ENCODE measurements at places on chromosomes 11 and 22.

DNA sequence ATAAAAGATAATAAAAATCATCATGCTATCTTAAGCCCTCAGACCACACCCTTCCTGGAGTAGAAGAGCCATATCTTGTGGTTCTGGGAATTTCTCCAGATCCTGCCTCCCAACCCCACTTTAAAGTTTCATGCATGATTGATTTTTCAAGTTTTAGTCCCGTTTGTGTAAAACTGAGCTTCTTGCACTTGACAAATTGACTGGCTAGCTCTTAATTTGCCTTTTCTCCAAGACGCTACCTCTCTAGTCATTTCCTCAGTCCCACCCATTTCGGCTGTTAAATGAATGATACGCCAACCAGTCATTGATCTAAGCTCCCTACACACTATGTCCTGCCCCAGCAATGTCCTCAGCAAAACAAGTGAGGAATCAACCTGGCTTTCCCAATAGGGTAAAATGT is 71.8 kb upstream of the TEAD1 start:
- peak; percentile 15 for DNase-seq

GRCh38 chr11:122330279-122330965 is 214.4 kb upstream of the BLID start:
- DNase-seq = no peak

- no peak for DNase-seq
Observed at GRCh38 chr11:114105611-114106010, 46.1 kb downstream of the ZBTB16 start.

- no peak for DNase-seq
Observed at GRCh38 chr11:133479209-133479608, 53.1 kb downstream of the OPCML start.

DNA sequence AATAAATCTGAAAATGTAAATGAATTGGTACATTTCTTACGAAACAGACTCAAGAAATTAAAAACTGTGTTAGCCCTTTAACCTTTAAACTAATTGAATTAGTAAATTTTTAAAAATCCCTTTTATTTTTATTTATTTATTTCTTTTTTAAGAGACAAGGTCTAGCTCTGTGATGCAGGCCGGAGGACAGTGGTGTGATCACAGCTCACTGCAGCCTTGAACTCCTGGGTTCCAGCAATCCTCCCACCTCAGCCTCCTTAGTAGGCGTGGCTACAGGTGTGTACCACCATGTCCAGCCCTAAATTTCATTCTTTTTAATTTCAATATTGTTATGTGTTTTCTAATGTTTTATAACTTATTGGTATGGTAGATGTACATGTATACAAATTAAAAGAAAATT is 72.6 kb downstream of the MYEOV start:
- no peak for DNase-seq

DNA sequence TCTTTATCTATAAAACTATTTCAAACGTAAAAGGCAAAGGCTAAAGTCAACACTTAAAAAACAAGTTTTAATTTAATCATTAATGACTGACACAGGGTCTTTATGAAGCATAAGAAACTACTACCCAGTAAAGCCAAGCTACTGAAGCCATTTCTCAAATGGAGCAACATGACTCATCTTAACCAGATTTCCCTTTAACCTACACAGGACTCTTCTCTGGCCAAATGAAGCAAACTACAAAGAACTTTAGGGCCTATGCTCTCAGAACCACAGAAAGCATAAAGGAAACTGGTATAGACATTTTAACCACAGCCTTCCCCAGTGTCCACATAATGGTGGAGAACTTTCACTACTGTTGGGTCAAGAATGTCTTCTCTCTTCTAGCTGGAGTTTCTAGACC is 34.7 kb downstream of the ALG9 start:
- no peak for DNase-seq

DNA sequence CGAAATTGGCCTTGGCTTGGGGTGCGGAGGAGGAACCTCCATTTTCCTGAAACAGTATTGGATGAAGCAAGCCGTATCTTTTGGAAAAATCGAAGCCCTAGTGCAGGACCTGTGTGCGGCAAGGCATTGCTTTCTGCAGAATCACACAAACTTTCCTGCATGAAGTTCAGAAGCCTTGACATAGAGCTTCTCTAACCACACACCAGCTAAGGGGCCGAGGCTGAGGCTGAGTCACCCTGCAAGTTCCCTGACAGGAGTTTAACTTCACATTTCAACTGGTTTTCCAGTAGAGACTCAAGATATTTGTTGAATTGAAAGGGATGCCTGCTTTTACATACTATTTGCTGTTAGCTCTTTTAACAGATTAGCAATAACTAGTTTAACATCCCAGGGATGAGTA is 67.8 kb downstream of the TCF20 start:
- DNase-seq = no peak

GRCh38 chr11:23164022-23164421 is 303.7 kb upstream of the CCDC179 start:
- DNase-seq = no peak

DNA sequence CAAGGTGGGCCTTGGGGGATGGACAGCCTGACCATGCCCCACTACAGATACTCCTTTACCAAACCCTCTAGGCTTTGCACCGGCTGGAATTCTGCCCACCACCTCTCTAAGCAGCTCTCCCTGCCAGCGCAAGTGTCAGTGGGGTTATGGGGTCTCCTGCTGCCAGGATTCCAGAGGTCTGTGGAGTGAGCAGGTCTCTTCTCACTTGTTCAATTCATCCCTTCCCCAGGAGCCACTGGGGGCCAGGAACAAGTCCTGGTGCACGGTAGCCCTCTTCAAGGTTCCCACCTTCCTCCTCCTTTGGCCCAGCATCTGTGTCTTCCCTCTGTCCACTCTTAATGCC is 30.5 kb downstream of the CCDC15 start:
- DNase-seq = no peak

DNA sequence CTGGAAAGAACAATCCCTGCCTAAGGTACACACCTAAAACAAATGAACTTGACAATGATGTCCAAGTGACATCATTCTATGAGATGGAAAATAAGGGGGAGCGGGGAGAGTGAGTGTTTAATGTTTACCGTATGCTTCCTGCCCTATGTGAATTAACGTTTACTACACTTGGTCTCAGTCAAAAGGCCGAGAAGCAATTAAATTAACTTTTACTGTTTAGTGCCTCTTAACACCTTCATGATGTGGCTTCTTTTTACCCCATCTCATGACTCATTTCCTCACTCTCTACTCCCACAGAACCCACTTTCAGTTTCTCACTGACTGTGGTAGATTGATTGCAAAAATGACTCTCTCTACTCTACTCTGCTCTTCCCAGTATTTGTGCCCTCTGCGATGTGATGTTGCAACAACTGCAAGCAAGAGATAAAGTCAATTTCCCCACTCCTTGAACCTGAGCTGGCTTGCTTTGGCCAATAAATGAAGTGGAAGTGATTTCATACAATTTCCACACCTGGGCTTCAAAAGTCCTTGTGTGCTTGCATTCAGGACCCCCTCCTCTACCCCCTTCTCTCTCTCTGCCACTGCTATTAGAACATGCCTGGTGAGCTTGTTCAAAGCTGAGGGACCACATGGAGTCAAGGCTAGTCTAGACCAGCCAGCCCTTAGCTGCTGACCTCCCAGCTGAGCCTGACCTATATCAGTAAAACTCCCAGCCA is 11.6 kb upstream of the ALKBH3 start:
- DNase-seq = peak; percentile 49

DNA sequence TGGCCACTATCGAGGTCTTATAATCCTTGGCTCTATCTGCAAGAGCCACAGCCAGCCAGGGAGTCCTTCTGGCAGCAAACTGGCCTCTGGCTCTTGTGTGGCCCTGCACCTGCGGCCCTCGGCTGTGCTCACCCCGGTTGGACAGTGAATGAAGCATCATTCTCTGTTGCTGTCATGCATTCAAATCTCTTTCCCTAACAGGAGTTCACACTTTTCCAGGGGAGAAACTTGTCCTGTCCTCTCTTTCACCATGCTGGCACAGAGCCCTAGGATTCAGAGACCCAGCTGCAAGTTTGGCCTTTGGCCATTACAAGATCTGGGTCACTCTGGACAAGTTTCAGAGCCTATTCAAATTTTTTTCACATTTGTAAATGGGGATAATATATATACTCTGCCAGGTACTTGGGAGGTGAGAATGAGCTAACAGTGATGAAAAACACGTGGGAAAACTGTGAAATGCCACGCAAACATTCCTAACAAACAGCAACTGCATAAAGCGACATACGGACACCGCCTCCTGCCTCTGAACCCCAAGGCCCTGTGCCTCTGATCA is 34.2 kb downstream of the TMEM184B start:
- peak; percentile 80 for DNase-seq

GRCh38 chr22:27526901-27527300 is 274.7 kb downstream of the MN1 start:
- no peak for DNase-seq

DNA sequence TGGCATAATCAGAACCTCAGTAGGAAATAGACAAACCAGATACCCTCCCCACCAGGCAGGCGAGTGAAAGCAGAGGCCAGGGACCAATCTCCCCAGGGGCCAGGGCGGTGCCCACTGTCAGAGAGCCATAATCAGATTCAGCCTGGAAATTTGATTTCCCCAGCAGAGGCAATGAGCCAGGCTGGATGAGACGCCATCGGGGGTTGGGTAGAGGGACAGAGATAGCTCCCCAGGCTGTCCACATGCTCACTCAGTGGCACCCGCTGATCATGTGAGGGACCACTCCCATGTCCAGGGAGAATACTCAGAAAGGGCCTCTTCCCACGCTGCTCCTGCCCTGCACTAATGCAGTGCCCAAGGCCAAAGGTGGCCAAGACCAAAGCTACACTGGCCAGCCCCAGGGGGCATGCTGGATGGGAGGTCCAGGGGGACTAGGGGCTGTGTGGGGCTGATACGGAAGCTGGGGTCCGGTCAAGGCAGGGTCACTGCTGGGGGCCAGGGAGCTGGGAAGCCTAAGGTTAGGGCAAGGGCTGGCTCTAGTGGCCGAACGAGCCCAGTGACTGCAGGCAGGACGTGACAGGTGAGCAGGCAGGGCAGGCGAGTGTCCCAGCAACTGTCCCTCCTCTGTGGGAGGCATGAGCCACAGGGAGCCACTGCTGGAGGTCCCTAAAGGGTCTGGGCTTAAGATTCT is 19.8 kb downstream of the ARVCF start:
- DNase-seq = no peak

- no peak for DNase-seq
Observed at GRCh38 chr11:71284525-71285092, 32.2 kb upstream of the SHANK2 start.

DNA sequence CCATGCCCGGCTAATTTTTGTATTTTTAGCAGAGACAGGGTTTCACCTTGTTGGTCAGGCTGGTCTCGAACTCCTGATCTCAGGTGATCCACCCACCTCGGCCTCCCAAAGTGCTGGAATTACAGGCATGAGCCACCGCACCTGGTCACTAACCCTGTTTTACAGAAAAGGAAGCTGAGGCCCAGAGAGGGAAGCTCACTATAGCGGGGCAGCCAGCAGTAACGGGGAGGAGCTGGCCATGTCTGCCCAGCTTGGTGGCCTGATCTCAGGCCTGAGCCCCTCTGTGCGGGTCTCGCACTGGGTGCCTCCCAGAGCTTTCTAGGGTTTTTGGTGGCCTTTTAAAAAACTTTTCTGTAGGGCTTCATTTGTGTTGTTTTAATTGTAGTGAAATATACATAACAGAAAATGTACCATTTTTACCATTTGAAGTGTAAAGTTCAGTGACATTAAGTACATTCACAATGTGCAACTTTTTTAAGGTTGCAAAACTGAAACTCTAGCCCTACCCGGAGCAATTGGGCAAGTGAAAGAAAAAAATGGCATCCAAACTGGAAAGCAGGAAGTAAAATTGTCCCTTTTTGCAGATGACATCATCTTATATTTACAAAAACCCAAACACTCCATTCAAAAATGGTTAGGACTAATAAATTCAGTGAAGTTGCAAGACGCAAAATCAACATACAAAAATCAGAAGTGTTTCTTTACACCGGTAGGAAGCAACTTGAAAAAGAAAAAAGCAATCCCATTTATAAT is 14.5 kb upstream of the CYTH4 start:
- no peak for DNase-seq

- no peak for DNase-seq
Observed at GRCh38 chr11:30451167-30451566, 128.3 kb downstream of the ARL14EP start.

DNA sequence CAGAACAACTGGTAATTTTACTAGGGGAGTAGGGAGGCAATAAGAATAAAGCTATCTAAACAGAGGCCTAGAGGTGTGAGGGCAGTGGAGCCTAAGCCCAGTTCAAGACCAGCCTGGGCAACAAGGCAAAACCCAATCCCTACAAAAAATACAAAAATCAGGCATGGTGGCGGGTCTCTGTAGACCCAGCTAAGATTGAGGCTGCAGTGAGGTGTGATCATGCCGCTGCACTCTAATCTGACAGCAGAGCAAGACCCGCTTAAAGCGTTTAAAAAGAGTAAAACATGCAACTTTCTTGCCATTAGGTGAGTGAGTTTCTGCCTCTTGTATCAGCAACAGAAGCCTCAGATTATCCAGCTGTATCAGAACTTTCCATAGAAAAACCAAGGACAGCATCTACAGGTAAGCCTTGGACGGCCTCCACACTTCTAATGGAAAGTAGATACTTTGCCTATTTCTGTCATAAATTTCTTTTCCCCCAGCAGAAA is 12.1 kb downstream of the TAF1D start:
- DNase-seq = no peak

DNA sequence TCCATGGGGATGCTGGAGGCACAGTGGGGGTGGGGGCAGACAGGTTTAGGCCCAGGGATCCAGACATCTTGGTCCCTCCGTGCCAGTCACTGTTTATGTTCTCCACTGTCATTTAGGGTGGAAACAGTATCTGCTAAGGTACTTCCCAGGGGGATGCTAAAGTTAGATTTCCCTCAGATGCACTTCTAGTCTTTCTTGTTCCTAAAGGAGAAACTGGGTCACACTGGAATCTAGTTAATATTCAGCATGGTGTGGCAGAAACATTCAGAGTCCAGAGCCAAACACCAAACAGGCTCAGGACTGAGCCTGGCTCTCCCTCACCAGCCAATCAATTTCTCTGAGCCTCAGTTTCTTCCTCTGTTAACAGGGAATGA is 83.4 kb upstream of the PLET1 start:
- DNase-seq = no peak

GRCh38 chr11:105489446-105489845 is 120.4 kb upstream of the GRIA4 start:
- DNase-seq = no peak

- no peak for DNase-seq
Observed at GRCh38 chr22:42610186-42610585, 4.5 kb downstream of the POLDIP3 start.

- no peak for DNase-seq
Observed at GRCh38 chr11:83002053-83002452, 69.6 kb downstream of the RAB30 start.

DNA sequence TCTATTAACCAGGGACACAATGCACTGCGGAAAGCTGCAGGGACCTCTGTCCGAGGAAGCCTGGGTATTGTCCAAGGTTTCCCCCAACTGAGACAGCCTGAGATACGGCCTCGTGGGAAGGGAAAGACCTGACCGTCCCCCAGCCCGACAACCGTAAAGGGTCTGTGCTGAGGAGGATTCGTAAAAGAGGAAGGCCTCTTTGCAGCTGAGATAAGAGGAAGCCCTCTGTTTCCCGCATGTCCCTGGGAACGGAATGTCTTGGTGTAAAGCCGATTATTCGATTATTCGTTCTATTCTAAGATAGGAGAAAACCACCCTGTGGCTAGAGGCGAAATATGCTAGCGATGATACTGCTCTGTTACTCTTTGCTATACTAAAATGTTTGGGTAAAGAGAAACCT is 5.2 kb downstream of the BET1L start:
- no peak for DNase-seq
